ENCODE measurements at places on chromosomes 2 and 18.

- no peak for DNase-seq
Measured at GRCh38 chr18:49041435-49042245, 90.9 kb upstream of the SMAD7 start.

- no peak for DNase-seq
Measured at GRCh38 chr2:38975042-38975441, 85.4 kb downstream of the ARHGEF33 start.

- no peak for DNase-seq
Measured at GRCh38 chr2:216634370-216635148, 1.3 kb downstream of the IGFBP2 start.

- DNase-seq = no peak
Measured at GRCh38 chr2:196331851-196332250, 160.5 kb upstream of the STK17B start.

DNA sequence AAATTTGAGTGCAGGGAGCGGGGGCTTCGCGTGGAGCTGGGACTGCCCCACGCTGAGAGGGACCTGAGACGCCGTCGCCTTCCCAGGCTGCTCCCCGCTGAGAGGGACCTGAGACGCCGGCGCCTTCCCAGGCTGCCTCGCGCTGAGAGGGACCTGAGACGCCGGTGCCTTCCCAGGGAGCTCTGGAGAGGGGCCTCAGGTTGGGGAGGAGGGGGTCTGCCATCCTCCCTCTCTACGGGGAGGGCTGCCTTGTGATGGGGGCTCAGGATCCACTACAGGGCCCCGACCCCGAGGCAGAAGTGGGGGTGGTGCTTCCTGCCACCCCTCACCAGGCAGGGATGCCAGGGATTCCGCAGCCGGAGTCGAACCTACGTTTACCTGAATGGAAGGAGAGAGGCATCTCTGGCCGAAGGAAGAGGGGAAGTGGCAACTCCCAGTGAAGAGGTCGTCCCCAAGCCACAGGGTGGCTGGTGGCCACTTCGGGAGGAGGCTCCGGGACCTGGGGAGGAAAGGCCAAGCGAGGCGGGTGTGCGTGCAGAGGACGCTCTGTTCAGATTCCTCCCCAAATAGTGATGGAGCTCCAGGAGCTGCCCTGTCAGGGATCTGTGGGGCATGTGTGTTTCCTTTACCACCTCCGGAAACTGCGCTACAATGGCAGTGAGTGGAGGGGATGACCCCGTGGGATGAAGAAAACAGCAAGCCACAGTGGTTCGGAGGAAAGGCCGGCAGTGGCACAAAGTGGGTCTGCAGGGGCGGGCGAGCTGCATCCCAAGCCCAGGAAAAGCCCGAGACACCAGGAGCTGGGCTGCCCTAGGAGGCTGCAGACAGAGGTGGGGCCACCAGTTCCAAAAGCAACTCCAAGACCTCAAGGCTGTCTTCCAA lies 108.2 kb upstream of the CTDP1 start:
- no peak for DNase-seq

DNA sequence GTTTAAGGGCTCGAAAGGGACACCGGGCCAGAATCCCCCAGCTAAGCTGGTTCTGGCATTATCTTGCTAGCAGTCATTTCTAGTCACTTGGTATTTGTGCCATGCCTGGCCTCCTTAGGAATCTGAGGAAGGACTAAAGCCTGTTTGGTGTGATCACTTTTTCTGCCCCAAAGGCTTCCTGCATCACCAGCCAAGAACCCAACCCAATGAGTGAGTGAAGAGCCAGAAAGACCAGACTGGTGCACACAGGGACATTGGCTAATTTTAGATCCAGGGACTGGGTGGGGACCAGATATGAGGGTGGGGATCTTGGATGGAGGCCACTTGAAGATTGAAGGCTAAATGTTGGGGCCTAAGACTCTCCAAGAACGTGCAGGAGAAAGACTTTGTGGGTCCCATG lies 411.9 kb upstream of the TNP1 start:
- no peak for DNase-seq

DNA sequence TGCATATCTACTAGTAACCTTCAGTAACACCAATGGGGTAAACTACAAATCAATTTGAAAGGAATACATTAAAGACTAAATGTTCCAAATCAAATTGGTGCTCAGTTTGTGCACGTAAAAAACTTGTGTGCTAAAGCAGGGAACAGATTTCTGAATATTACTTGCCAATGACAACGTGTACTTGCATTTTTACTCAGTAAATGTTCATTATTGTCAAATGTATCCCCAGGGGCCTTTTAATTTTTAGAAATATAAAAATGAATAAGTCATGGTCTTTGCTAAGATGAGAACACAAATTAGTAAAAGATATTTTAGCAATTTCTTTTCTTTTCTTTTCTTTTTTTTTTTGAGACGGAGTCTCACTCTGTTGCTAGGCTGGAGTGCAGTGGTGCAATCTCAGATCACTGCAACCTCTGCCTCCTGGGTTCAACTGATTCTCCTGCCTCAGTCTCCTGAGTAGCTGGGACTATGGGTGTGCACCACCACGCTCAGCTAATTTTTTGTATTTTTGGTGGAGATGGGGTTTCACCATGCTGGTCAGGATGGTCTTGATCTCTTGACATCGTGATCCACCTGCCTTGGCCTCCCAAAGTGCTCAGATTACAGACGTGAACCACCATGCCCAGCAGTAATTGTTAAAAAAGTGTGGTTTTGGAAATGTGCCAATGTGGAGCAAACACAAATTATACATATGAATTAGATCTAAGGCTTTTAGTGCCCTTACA lies 52.6 kb downstream of the PMAIP1 start:
- DNase-seq = no peak

GRCh38 chr18:62828852-62829251 lies 113.5 kb downstream of the PHLPP1 start:
- no peak for DNase-seq

DNA sequence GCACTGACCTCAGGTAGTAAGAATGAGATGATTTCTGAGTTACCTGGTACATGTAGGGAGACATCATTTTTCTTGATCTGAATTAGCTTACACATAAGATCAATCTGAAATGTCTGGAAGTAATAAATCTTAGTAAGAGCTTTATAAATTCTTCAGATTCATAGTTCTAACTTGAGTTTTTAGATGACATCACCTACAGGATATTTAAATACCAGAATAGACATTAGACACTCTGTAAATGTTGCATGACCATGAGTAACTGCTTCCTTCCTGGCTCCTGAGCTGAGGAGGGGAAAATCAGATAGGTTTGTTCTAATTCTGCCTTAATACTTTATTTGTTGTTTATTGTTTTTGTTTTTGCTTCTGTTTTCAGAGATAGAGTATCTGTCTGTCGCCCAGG lies 181.8 kb downstream of the PHLPP1 start:
- no peak for DNase-seq

- no peak for DNase-seq
Measured at GRCh38 chr18:69586537-69586936, 185.8 kb downstream of the DOK6 start.

DNA sequence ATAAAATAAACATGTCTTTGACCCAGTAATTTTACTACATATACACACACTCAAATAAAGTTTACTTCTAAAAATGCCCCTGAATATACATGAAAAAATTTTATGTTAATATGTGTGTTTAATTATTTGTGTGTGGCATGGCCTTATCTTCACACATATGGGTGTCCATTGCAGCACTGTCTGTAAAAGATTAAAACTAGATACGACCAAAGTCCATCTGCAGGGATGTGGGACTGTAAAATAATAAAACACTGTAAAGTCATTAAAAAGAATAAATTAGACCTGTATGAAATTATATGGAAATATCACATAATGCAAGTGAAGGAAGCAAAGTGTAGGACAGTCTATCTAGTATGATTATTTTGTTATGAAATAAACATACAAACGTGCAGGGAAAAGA lies 337.3 kb downstream of the RND3 start:
- no peak for DNase-seq

Measured in activated gamma-delta T cell treated with anti-CD3 and anti-CD28 coated beads, Interleukin-2, amount 50 U/mL, for 16 hours (primary cell).